HS-27A (cell line): ENCODE measurements at places on chromosomes 12 and 14.

- no peak for DNase-seq
These were observed 83.2 kb downstream of the SLC38A6 start for GRCh38 chr14:61064210-61064609.

- DNase-seq: no peak
These were observed 223.8 kb downstream of the VRK1 start for GRCh38 chr14:97021001-97021400.

DNA sequence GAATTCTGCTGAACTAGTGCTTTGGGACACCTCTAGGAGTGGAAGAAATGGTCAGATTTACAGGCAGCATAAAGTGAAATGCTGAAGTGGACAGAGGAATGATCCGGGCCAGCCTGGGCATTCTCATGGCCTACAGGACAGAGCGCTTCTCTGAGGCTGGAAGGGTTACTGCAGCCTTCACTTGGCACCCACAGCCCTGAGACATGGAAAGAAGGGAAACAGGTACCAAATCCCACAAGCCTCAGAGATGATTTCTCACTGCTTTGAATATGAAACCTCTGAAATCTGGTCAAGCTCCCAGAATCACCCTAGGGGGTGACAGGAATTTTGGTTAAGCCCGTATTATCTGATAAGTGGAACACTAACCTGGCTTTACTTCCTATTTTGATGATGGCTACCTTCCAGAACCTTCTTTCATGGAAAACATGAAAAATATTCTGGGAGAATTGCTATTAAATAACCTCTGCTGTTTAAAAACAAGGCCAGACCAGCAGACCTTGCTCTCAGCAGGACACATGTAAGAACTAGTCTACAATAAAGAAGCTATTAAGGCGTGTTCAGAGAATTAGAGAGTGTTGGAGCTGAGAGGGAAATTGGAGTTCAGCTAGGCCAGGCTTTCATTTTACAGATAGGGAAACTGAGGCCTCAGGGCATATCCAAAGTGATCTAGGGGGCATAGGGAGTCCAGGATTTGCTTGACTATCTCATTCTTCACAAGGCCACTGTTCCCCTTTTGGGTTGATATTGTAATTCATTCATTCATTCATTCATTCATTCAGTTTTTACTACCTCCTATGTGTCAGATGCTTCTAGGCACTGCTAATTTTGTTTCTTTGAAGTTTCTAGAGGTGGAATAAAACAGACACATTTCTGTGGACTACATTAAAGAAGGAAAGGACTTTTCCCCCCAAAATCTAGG is 281.5 kb downstream of the ZFP36L1 start:
- DNase-seq: no peak

- no peak for DNase-seq
These were observed 1.1 kb upstream of the MBD6 start for GRCh38 chr12:57521525-57522010.

DNA sequence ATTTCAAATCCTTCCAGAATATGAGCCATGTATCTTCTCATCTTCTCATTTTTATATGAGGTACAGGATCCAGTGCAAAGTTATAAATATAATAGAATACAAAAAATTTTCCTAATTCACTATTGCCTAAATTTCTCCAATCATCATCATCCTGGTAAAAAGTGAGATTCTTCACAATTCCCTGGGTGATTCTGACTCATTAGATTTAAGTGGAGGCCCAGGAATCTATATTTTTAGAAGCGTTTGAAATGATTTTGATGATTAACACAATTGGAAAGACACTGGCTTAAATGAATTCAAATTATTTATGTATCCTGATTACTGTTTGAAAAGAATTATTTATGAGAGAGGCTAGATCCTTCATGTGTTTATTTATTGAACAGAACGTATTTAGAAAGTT is 380.3 kb upstream of the PDE3A start:
- no peak for DNase-seq

DNA sequence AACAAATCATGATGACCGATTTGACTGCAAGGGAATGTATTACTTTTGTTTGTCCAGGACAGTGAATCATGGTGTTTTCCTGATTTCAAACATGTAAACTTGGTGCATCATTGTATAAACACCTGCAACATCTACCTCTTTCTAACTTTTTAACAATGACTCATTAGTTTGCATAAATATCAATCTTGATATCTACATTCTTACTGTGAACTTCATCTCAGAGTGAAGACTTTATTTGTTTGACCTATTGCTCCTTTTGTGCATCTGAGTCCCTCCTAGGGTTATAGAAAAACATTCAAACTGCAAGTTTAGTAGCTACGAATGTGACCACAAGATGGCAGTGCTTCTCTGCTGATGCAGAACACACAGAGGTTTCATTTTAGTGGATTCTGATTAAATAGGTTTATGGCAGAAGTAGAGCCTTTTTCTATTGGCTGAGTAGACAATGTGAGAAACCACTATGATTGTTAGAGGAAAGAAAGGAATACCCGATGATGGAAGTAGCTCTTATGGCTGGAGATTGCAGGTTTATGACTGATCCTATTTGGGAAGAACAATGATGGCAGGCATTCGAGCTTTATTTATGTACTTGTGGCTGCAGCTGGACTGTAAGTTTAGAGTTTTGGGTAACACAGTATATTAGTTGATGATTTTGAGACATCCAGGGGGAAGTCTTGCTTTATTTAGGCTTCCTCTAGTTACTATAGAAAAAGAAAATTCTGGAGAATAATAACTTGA is 244.2 kb upstream of the OR4E1 start:
- DNase-seq: peak; percentile 27
